Endothelial cell of umbilical vein (primary cell): ENCODE measurements at places on chromosomes 12 and 14. TPM values are rescaled to one million over a fixed set of nuclear protein-coding genes. Genes with fewer than 3 reads are reported as not detected.
A peak's percentile ranks its signal among the peaks of the same experiment; 100 is the strongest.

- no peak for DNase-seq
Observed at GRCh38 chr14:105600939-105601359, 74.6 kb downstream of the TMEM121 start.

ARHGEF25 gene
- 4.7 and 7.4 TPM in 2 replicates for total RNA-seq

DNA sequence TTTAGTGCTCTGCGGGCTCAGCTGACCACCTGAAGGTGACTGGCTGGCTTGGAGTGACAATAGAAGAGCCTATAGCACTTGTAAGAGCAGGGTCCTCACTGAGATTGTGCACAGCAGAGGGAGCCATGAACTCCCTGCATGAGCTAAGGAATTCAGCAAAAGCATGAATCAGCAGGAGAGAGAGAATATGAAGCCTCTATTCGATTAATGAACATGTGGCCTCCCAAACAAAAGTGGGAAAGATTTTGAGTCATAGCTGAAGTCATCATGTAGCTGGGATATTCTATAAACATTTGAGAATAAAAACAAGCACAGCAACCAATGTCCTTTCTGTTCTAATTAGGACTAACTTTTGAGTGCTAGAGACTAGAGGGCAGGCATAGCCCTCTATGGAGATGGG, 626.6 kb downstream of the DIO2 start:
- DNase-seq, result peak; percentile 26

DNA sequence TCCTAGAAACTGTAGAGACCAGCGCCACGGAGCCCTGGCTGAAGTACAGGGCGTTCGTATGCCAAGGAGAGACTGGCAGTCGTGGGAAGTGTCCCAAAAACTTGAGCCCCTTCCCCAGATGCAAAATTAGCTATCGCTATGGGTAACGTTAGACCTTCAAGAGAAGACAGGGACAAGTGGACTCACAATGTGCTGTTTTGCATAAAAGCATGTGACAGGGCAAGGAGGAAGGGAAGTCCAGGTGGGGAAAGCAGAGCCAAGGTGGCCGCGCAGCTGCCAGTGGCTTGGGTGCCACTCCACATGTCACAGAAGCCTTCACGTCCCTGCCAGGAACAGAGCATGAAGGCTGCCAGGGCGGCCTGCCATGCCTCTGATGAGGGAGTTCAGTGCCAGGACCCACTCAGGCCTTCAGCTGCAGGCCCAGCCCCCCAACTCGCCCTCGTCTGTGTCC, 61.2 kb upstream of the DYNC1H1 start:
- no peak for DNase-seq

DNA sequence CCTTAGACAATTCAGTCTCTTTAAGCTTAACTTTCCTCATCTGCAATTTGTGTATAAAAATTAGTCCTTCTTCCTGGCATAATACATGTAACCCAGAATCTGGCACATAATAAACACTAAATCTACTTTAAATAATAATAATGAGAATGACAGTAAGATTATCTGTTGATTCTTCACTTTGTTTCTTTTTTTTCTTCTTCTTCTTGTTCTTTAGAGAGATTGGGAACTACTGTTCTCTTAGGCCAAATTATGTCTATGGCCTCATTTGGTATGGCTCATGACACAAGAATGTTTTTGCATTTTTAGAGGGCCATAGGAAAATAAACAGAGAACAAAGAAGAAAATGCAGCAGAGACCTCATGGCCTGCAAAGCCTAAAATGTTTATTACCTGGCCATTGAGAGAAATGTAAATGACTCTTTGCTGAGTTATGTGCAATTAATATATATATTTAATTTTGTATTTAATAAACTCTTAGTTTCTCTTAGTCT, 275.8 kb downstream of the SLC6A15 start:
- DNase-seq, result no peak

DNA sequence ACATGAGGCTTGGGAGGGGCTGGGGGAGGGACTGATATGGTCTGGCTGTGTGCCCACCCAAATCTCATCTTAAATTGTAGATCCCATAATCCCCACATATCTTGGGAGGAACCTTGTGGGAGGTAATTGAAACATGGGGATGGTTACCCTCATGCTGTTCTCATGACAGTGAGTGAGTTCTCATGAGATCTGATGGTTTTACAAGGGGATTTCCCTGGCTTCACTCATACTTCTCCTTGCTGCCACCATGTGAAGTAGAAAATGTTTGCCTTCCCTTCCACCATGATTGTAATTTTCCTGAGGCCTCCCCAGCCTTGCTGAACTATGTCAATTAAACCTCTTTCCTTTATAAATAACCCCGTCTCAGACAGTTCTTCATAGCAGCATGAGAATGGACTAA, 362.9 kb downstream of the PCNX1 start:
- DNase-seq, result no peak

DNA sequence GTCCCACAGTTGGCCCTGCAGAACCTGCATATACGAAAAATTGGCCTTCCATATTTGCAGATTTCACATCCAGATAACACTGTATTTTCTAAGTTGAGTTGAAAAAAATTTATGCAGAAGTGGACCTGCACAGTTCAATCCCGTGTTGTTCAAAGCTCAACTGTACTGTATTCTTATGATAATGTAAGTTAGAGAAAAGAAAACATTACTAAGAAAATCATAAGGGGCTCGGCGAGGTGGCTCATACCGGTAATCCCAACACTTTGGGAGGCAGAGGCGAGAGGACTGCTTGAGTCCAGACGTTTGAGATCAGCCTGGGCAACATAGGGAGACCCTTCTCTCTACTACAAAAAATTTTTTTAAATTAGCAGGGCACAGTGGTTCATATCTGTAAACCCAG, 18.2 kb upstream of the SLC35E3 start:
- DNase-seq, result no peak

KERA gene
- not detected in 2 replicates for total RNA-seq

MSI1 gene
- 0.12 TPM in 1 of 2 replicates, not detected in the other for total RNA-seq

GRCh38 chr12:56572288-56572687, 50.7 kb downstream of the RBMS2 start:
- DNase-seq, result no peak

KIF21A gene
- total RNA-seq, result 9.6 and 10.1 TPM in 2 replicates
